ENCODE measurements at places on chromosomes 12 and 14. TPM values are rescaled to one million over a fixed set of nuclear protein-coding genes. Genes with fewer than 3 reads are reported as not detected.

MTA1 gene
- polyA plus RNA-seq: 122 TPM

KRT83 gene
- polyA plus RNA-seq: not detected

SIX6 gene
- not detected for polyA plus RNA-seq

DNA sequence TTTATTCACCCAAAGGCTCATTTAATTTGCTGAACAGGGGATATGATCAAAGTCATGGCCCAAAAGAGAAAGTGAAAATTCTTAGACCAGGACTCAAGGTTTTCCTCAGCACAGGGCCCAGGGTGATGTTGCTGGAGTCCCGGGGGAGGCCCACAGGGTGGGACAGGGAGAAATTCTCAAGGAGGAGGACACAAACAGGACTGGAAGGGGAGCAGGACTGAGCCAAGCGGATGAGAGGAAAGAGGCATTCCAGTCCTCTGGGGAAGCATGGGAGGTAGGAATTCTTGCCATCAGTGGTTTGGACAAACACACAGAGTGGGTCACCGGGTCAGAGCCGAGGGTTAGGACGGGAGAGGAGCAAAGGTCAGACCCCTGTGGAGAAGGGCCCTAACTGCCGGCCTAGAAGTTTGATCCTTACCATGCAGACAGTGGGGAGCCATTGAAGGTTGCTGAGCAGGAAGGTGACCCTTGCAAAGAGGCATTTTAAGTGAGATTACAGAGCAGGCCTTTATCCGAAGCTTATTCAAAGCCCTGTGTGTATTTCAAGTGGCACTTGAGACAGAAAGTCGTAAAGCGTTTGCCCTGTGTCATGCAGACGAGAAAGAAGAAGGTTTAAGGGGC lies 68.4 kb upstream of the PTGR2 start:
- DNase-seq: no peak

GRCh38 chr12:18683327-18684013 lies 54.3 kb downstream of the PLCZ1 start:
- no peak for DNase-seq

- peak; percentile 90 for DNase-seq
Observed at GRCh38 chr12:26798023-26798422, 35.0 kb downstream of the ITPR2 start.

GRCh38 chr12:132360906-132361777 lies 31.8 kb upstream of the GALNT9 start:
- DNase-seq: no peak

GRCh38 chr14:65137648-65138307 lies 35.5 kb upstream of the MAX start:
- DNase-seq: no peak

- DNase-seq: peak; percentile 52
Observed at GRCh38 chr14:72615451-72616121, 278.3 kb downstream of the DPF3 start.

GRCh38 chr14:23056145-23056955 lies 970 bp downstream of the CDH24 start:
- DNase-seq: no peak

DNA sequence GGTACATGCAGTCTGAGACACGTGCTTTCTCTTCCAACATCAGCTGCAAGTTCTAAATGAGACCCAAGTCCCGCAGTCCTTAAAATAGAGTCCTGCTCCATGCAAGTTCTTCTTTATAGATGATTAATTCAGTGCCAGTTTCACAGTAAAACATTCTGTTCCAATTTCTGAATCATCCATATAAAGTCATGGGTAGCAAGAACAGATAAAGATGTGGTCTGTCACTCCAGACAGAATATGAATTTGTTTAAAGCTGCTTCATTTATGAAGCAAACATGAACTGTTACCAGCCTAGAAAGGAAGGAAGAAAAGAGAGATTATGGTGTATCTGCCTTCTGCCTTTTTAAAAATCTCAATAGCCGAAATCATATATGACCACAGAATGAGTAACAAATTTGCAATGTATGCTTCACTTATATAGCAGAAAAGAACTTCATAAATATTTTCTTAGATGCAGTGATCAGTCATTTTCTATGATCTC lies 83.3 kb downstream of the KITLG start:
- DNase-seq: no peak

GRCh38 chr12:75665216-75665615 lies 153.8 kb upstream of the KRR1 start:
- DNase-seq: no peak

- no peak for DNase-seq
Observed at GRCh38 chr12:93883436-93884154, 206.4 kb downstream of the CRADD start.

DNA sequence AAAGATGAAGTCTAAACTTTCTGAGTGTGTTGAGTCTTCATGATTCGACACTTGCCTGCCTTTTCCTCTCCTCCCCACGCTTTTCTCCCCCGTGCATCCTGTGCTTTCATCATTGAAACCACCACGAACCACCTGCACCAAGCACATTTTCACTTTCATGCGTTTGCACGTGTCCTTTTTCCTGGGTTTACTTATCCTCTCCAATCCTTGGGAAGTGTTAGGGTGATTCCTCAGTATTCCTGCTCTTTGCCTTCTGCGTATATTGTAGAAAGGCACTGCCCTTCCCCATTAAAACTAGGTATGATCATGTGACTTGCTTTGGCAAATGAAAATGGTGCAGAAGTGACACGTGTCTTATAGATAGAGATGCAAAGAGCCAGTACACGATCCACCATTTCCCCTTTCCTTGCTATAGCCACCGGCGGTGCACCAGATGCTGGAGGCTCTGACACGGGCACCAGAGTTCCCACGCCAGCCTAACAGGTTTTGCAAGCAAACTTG lies 106.6 kb downstream of the BRMS1L start:
- no peak for DNase-seq

All from renal pelvis (tissue), 12 donors.